ENCODE measurements at places on chromosomes 7 and 10.

DNA sequence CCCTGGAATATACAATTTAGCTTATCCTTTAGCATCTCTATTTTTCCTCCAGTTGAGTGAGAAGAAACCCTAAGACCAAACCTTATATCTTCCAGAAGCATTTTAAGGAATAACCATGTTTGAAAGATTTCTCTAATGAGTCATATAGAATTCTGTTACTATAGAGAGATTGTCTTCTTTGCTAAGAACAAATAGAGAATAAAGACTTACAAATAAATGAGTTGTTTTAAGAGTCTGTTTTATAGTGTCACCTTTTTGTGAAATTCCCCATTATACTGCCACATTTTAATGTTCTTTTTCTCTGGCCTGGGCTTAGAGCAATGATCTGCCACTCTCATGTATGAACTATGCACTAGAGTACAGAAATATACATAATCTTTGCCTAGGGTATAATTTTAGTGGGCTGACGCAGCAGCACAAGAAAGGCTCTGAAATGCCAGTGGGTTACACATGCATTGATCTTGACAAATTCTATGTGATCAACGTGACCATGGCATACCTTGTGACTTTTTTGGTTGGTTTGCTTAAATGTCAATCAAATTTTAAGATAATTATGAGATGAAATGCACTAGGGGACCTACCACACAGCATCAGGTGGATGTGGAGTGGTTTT is 145.1 kb upstream of the MKLN1 start:
- no peak for DNase-seq

- DNase-seq = no peak
Observed at GRCh38 chr10:10530313-10530712, 487.4 kb upstream of the CELF2 start.

GRCh38 chr7:17773289-17773626 is 167.0 kb downstream of the SNX13 start:
- DNase-seq = no peak

- DNase-seq = no peak
Observed at GRCh38 chr10:1411451-1411850, 325.9 kb downstream of the ADARB2 start.

DNA sequence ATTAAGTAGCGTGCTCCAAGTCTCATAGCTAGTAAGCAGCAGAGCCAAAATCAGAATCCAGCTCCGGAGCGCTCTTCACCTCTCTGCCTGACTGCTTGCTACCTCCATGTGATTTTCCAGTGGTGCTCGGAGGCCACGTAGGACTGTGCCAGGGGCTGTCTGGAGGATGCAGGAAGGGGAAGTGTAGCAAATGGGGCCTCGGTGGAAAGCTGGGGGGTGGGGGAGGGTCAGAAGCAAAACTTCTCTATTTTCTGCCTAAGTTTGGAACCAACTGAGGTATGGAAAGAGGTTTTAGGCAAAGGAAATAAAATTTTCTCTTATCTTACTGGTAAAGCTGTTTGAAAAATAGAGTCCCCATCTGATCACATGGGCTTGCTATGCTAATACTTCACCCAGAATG is 108.7 kb downstream of the TBXAS1 start:
- no peak for DNase-seq

GRCh38 chr7:12450615-12451014 is 47.0 kb upstream of the VWDE start:
- no peak for DNase-seq

- DNase-seq = no peak
Observed at GRCh38 chr10:1412531-1413189, 324.7 kb downstream of the ADARB2 start.

- no peak for DNase-seq
Observed at GRCh38 chr10:29012926-29013554, 275.8 kb upstream of the LYZL1 start.

- DNase-seq = no peak
Observed at GRCh38 chr7:1750541-1751021, 80.5 kb downstream of the ELFN1 start.

- DNase-seq = no peak
Observed at GRCh38 chr10:62582101-62582705, 208.0 kb downstream of the ZNF365 start.

- DNase-seq = no peak
Observed at GRCh38 chr10:76152186-76152585, 720.8 kb downstream of the LRMDA start.

GRCh38 chr10:33385015-33385414 is 50.5 kb upstream of the NRP1 start:
- DNase-seq = no peak

GRCh38 chr7:149205690-149206381 is 10.5 kb downstream of the ZNF282 start:
- no peak for DNase-seq

DNA sequence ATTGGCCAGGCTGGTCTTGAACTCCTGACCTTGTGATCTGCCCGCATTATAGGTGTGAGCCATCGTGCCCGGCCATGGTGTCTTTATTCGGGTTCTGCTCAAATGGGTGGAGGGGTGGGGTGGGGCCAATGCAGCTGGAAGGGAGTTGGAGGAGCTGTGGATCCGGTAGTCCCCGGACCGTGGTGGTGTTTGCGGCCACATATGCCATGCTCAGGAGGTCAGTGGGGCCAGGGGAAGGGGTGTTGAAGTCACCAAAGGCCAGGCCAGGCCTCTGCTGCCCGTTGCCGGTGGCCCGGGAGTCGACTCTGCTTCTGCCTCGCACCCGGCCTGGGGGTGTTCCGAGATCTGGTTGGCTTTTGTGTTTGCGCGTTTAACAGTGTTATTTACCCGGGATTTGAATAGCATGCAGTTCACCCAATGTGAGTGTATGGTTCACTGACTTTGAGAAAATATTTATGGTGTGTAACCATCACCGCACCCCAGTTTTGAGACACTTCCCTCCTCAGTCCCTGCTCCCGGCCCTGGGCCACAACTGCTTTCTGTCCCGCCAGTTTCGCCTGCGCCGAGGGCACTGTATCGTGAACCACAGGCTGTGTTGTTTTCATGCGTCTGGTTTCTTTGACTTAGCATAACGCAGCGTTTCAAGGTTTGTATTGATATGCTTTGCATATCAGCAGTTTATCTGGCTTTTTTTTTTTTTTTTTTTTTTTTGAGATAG is 10.7 kb downstream of the INPP5A start:
- no peak for DNase-seq

DNA sequence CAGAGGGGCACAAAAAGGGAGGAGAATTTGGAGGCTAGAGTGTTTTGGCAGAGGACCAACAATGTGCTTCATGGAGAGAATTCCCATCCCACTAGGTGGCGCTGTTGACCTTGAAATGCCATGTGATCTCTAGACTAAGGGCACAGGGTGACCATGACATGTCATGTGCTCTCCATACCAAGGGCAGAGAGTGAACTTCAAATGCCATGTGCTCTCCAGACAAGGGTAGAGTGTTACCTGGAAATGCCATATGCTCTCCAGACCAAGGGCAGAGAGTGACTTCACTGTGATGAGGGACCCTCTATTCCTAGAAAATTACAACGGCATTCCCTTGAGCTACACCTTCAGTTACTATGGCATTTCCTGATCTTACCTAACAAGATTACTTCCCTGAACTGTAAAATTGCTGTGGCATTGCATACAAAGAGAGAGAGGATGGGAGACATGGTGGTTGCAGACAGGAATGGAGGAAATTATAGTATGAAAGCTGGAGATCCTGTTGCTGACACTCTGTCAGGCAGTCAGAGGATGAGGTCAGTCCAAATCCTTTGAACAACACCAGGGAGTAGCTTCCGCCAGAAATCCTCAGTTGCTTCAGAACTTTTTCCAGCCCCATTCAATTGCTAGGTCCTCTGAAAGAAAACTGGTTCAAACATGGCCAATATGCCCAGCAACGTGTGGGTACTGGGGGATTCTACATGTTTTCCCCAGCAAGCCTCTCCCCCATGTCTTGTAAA is 60.9 kb upstream of the ACSM6 start:
- peak; percentile 62 for DNase-seq

GRCh38 chr10:123496996-123497660 is 169.0 kb upstream of the GPR26 start:
- no peak for DNase-seq

DNA sequence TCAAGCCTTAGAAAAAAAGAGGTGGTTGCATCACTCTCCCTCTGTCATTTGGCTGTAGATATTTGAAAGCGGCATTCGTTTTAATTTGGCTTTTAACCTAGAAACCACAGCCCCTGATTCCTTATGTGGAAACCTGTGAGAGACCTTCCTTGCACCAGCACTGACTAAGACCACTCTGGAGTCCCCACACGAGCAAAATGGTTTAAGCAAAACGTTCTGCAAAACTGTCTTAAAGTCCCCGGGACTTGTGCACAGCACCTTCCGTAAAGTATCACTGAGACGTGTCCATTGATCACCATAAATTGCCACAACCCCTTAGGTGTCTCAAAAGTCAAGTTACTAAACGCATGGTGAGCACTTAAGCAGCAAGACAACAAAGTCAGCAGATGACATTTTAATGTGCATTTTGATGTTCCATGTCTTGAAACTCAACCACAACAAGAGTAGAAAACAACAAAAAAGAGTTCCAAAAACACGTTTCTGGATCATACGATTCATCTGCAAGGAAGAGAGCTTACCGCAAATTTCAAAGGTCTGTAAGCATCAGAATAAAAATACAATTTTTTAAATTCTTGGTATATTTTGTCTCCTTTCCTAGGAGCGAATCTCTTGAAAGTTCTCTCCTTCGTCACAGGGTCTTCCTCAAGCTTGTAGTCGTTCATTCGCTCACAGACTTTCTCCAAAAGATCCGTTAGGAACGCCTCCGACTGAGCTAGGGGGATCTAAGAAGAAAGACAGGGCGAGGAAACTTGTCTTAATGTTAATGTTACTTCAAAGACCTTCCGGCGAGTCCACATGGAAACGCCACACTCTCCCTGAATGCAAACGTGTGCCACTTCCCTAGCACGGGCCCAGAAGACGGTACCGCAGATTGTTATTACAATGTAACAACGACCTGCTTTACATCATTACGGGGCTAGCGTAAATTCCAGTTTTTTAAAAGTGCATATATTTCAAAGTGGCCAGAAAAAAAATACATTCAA is 37.7 kb downstream of the CNPY1 start:
- DNase-seq = no peak

- no peak for DNase-seq
Observed at GRCh38 chr7:27107391-27108381, 5.2 kb upstream of the HOXA2 start.

DNA sequence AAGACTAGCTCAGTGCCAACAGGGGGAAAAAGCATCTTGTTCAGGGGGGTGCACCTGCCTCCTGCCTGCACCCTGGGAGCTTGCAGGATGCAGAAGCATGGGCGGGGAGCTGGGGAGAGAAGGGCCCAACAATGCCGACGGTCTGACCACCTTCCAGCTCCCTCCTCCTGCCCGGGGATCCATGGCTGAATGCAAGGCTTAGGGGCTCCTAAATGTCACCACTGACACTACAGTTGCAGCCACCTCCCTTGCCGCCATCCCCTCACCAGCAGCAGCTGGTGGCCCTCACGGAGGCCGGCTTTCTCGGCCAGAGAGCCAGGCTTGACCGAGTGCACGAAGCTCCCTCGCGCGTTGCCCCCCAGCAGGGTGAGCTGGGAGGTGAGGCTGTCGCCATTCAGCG is 78.8 kb upstream of the GNA12 start:
- DNase-seq = no peak

- DNase-seq = no peak
Observed at GRCh38 chr7:87129332-87129731, 22.9 kb upstream of the DMTF1 start.

DNA sequence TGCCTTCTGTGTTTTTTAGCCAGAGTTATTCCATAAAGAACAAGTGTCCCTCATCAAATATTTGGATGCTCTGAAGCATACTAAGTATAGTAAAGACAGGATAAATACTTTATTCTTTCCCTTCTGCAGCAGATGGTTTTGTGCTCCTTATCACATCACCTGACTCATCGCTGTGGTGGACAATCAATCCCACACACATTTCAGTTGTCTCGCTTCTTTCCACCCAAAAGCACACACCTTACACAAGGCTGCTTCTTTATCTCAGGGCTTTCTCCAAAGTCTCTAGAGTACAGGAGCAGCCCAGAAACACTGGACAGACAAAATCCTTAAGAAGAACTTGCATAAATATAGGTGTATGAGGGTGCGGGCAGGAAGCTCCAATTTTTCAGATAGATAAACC is 43.4 kb downstream of the IGF2BP3 start:
- no peak for DNase-seq

GRCh38 chr10:67698164-67698563 is 2.2 kb upstream of the CTNNA3 start:
- no peak for DNase-seq

- no peak for DNase-seq
Observed at GRCh38 chr7:129144834-129145668, 544 bp downstream of the TSPAN33 start.

DNA sequence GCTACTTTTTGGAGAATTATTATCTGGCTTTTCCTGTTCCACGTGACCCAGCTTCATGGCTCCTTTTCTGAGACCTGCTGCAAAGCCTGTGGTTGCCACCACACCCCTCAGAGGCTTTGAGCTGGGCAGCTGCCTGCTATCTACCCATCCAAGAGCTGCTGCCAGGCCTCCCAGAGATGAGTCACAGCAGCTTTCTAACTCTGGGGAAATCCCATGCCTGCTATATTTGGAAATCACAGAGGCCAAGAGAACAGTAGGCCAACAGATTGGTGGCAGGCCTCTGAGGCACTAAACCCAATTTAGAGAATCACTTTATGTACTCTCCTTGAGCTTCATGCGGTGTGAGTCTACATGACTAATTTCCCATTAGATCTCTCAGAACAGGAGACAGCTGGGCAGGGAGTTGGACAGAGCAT is 35.2 kb downstream of the SGCE start:
- DNase-seq = peak; percentile 77

Data from NCI-H1694 treated with DMSO at 0.1 percent for 48 hours (cell line).